ENCODE measurements at places on chromosomes 11 and 22.
A peak's percentile ranks its signal among the peaks of the same experiment; 100 is the strongest.

GRCh38 chr22:17787241-17787640, 13.0 kb upstream of the BID start:
- no peak for DNase-seq

GRCh38 chr11:105230586-105230985, 91.0 kb upstream of the CARD18 start:
- no peak for DNase-seq

DNA sequence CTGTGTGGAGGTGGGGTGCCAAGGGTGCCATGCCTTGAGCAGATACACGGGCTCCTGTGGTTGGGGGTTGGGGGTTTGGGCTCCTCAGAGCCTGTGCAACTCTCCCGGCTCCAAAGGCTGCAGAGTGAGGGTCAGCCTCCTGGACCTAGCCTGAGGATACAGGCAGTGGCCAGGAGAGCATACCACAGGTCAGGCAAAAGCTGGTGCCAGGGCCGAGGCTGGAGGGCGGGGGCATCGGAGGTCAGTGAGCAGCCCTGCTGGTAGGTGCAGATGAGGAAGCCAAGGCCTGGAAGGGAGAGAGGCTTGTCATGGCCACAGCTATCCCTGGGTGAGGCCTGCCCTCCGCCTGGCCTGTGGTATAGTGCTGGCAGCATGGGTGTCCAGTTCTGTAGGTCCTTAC, 25.6 kb upstream of the DGCR8 start:
- no peak for DNase-seq

DNA sequence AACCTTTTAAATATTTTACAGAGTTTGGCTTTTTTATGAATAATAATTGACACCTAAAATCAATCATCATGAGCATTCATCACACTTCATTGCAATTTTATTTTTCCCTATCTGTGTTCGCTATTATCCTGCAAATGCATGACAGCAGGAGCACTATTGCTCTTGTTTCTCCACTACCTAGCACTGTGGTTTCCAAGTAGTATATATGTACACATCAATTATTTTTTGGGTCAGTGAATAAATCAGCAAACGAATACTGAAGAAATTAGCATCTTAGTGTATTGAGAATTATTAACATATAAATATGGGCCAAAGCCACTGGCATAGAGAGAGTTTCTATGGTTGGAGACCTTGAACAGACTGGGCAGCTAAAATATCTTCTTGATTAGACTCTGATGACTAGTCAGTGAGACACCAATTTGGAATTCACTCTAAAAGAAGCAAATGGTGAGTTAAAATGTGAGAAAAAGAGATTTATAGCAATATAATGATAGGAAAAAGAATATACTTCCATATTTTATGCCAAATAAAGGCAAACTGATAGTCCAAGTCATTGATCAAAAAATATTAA, 731.1 kb upstream of the LUZP2 start:
- no peak for DNase-seq

DNA sequence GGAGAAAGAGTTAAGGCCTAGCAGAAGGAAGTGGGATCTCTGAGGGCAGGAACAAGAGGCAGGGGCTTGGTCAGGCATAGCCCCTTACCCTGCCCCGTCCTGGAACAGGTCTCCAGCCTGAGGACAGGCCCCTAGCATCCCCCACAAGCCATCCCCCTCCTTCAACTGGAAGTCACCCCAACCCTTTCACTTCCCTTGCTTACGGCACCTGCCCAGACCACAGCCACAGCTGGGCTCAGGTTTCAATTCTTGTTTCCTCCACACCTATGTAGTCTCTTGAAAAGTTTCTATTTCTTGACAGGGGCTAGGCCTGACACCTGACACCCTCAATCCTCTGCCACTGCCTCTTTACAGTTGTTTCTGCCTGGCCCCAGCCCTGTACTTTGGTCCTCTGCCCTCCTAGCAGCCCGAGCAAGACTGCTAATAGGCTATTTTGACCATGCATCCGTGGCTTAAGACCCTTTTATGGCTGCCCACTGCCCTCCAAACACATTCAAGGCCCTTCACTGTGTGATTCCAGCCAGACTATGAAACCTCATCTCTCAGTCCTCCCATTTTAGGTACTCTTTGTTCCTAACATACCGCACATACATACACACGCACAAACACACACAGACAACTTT, 10.9 kb upstream of the FCHSD2 start:
- DNase-seq, result no peak

- DNase-seq, result no peak
Observed at GRCh38 chr22:38716826-38717225, 11.1 kb downstream of the GTPBP1 start.

- no peak for DNase-seq
Observed at GRCh38 chr11:7527029-7527428, 13.2 kb downstream of the PPFIBP2 start.

DNA sequence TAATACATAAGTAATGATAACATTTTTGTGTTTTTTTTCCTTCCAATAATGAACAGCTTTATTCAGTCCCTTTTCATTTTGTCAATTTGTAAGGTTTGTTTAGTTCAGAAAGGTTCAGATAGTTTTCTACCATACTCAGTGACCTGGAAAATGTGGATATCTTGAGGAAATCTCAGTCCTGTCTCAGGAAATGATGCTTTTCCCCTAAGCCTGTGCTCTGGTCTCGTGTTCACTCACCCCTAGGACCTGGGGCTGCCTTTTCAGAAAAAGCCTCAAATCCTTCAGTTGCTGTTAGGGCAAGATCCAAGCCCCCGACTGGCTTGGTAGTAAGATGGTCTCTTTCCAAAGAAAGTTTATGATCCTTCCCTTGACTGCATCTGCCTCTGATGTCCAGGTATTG, 21.8 kb downstream of the MS4A6A start:
- DNase-seq, result no peak

DNA sequence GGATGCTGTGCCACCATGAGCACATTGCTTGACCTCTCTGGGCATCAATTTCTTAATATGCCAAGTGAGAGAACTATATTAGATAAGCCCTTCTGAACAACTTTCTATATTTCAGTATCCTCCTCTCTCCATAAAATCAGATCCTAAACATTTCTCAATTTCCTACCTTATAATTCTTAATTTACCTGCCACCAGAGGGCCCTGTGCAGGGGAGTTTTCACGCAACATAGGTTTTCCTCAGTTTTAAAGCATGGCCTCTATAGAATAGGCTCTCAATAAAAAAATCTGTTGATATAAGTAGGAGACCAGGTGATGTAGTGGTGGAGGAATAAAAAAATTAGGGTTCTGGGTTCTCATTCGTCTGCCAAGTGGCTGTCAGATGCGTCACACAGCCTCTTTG, 83.7 kb upstream of the DBX1 start:
- DNase-seq, result no peak

DNA sequence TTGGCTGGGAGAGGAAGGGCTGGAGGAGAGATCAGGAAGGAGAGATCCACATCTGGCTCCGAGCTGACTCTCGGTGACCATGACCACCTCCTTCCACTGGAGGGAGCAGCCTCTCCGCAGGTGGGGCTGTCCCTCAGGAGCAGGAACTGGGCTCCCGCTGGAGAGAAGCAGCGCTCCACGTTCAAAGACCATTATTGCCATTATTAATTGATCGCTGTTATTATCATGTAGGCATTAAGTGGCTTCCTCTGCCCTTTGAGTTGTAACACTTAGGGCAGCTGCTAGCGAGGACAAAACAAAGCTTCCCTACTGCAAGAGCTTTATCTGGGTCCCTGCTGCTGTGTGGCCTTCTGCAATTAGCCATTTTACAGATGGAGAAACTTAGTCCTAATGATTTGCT, 251.9 kb downstream of the ST3GAL4 start:
- peak; percentile 64 for DNase-seq

- DNase-seq, result peak; percentile 42
Observed at GRCh38 chr11:134340354-134340964, 8.7 kb downstream of the GLB1L2 start.

DNA sequence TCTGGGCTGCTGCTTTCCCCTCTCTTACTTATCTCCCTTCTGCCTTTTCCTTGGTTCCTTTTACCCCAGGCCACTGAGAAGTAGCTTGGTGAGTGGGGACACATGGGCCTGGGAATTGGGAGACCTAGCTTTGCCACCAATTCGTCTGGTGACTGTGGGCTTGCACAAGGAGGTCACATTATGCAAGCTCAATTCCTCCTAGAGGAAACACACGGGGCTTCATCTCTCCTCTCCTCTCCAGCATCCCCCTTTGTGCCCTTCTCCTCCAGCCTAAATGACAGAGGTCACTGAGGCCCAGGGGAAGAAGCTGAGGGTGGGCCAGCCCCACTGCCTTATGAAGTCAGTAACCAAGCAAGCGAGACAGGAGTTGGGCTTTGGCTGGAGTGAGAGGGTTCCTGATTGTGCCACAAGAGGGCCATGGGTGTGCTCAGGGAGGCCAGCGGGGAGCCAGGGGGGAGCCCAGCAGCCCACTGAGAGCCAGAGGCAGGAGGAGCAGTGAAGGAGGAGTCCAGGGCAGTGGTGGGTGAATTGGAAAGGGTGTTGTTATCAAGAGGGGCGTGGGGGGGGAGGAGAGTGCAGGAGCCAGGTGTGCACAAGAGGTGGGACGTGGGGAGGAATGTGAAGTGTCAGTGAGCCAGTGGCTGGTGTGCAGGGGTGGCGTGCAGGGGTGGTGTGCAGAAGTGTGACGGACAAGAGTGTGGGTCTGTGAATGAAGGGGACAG, 2.0 kb downstream of the CLCF1 start:
- no peak for DNase-seq

- DNase-seq, result no peak
Observed at GRCh38 chr11:14635546-14635945, 8.1 kb upstream of the PDE3B start.

DNA sequence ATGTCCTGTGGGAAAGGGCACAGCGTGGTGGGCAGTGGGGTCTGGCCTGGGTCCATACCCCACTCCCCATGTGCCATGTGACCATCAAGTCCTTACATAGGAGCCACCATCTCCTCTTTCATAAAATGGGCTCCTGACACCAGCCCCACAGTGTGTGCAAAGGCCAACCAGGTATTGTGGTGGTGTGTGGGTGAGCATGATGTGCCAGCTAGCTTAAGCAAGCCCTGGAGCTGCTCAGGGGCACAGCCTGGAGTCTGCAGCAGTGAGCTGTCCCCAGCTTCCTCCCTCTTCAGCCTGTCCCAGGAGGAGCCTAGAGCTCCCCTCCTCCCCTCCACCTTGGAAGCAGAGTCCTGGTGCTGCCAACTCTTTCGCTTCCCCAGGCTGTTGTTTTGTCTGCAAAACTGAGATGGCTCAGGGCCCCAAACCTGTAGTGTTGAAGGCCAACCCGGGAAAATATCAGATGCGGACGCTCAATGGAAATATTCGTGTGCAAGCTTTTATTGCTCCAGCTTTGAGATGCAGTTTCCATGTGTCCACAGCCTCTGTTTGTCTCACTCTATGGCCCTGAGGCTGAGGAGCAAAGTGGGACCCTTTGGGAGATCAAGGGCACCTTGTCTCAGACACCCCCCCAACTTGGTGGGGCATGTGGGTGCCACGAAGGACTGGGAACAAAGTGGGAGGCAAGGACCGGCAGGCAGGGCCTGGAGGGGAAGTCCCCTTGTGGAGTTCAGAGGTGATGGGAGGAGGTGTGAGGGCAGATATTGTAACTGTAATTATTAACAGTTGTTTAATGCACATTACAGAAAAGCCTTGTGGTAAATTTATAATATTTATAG, 92.6 kb downstream of the CTTN start:
- no peak for DNase-seq

GRCh38 chr11:115462004-115462541, 42.1 kb downstream of the CADM1 start:
- no peak for DNase-seq

- DNase-seq, result no peak
Observed at GRCh38 chr11:77051511-77051910, 15.3 kb upstream of the CAPN5 start.

DNA sequence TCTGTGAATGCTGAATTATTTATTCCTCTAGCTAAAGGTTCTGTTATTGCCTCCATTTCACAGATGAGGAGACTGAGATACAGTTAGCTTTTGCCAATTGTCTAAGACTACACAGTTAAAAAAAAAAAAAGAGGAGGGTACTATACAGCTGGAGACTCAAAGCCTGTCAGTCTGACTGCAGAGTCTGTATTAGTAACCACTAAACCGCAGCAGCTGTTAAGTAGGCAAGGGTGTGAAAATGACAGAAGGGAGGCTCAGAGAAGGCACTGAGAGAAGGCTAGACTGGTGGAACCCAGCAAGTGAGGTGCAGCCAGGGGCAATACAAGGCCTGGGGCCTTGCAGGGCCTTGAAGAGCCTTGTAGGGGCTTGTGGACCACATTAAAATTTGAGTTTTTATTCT, 181.2 kb downstream of the CSNK2A3 start:
- DNase-seq, result no peak

- DNase-seq, result no peak
Observed at GRCh38 chr11:76190376-76190775, 15.9 kb downstream of the WNT11 start.

GRCh38 chr11:18011633-18012032, 1.2 kb downstream of the SERGEF start:
- DNase-seq, result peak; percentile 10

GRCh38 chr11:1234054-1234720, 11.3 kb downstream of the MUC5B start:
- no peak for DNase-seq

DNA sequence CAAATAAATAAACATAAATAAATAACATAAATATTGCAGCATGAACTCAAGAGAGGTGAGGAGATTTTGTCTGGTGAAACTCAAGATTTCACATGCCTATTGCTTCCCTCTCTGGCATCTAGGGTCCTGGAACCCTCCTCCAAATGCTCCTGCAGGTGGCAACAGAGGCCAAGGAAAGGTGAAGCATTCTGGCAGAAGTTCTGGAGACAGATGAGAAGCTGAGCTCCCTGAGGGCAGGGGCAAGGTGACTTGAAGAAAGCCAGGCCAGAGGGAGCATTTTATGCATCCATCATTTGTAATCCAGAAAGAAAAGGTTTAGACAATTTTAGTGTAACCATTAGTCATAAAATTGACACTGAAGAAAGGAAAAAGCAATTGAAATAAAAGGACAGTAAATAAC, 64.9 kb downstream of the ENDOD1 start:
- peak; percentile 48 for DNase-seq

DNA sequence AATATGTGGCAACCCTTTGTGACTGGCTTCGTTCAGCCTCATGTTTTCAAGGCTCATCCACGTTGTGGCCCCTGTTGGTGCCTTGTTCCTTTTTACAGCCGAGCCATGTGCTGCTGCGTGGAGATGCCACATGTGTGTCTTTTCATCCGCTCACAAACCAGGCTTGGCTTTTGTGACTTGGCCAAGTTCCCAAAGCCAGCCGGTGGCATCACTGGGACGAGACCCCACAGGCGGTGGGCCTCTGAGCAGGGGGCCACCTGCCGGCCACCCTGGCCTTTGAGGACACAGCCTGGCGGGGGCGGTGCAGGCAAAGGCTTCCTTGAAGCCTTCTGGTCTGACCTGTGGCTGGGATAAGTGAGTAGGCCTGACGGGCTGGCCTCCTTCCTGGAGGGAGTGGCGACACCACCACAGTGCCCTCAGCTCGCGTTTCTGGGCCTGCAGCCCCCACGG, 10.5 kb downstream of the GRK2 start:
- no peak for DNase-seq

GRCh38 chr11:71135112-71135511, 117.3 kb downstream of the SHANK2 start:
- DNase-seq, result no peak

GRCh38 chr11:43737201-43737590, 56.7 kb downstream of the HSD17B12 start:
- no peak for DNase-seq

GRCh38 chr11:38274031-38274430, 1676.0 kb upstream of the RAG2 start:
- no peak for DNase-seq

GRCh38 chr11:79418241-79418640, 22.6 kb downstream of the TENM4 start:
- no peak for DNase-seq
